ENCODE measurements at places on chromosomes 5 and 9. TPM values are rescaled to one million over a fixed set of nuclear protein-coding genes. Genes with fewer than 3 reads are reported as not detected.

GRCh38 chr9:137656416-137656815 lies 37.6 kb downstream of the EHMT1 start:
- DNase-seq, result no peak

TIMD4 gene
- 3.1 TPM for total RNA-seq

DNA sequence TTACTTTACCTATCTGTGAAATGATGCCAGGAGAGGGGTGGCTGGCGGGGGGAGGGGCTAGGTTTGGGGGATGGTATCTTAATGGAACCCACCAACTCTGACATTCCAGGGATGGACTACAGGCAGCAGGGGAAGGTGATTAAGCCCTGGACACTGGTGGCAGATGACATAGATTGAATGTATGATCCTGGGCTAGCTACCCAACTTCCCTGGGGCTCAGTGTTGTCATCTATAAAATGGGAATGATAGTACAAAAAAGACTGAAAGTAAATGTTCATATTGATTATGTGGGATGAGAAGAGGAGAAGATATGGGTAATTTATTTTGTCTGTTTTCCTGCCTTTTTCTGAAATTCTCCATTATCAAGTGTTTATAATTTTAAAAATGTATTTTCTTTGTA lies 6.2 kb downstream of the CORO2A start:
- DNase-seq, result no peak

DNA sequence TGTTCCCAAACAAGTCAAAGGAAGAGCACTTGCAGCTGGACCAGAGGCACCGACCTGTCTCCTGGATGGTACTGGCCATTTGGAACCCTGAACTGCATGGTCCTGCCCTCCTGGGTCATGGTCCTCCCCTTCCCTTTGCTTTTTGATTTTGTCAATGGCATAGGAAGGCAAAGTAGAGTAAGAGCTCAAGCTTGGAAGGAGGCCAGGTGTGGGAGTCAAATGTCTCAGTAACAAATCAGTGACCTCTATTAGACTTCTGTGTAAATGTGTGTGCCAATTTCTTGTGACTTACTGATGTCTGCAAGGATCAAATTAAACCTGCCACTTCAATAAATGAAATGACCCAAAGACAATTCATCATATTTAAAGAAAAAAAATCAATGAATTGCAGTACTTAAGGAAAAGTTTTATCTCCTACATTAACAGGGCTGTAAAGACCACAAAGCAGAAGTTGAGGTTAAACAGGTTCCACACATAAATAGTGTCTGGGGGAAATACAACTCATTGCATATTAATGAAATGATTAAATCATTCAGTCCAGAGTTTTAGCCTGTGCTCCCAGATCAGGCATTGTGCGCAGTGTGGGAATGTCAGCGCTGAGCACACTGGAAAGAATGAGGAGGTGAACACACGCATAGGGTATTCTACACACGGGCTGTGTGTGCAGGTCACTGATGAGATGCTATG lies 32.7 kb downstream of the OSMR start:
- DNase-seq, result no peak
